ENCODE measurements at places on chromosomes 4 and X.

GRCh38 chr4:164441109-164441508, 312.8 kb upstream of the SMIM31 start:
- DNase-seq = no peak

GRCh38 chr4:101171747-101172146, 175.6 kb downstream of the PPP3CA start:
- DNase-seq = no peak

DNA sequence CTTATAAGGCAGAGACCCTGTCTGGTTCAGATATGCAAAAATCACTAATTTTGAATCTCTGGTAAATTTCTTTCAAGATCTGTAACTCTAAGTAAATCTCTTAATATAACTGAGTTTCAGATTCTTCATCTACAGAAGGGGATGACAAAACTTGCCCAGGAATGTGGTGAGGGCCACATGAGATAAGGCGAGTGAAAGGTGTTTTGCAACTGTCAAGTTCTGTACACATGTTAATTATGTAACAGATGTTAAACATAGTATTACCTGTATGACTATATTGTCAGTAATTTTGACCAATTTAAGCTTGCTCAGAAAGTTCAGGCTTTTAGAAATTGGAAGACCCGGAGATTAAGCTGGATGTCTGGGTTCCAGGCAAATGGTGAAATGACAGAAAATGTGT, 549 bp upstream of the GLRB start:
- no peak for DNase-seq

GRCh38 chr4:170391066-170391740, 301.4 kb upstream of the AADAT start:
- peak; percentile 76 for DNase-seq

- DNase-seq = no peak
Measured at GRCh38 chr4:152684007-152684406, 4.2 kb upstream of the TMEM154 start.
